ENCODE measurements at places on chromosomes 3 and 15.

DNA sequence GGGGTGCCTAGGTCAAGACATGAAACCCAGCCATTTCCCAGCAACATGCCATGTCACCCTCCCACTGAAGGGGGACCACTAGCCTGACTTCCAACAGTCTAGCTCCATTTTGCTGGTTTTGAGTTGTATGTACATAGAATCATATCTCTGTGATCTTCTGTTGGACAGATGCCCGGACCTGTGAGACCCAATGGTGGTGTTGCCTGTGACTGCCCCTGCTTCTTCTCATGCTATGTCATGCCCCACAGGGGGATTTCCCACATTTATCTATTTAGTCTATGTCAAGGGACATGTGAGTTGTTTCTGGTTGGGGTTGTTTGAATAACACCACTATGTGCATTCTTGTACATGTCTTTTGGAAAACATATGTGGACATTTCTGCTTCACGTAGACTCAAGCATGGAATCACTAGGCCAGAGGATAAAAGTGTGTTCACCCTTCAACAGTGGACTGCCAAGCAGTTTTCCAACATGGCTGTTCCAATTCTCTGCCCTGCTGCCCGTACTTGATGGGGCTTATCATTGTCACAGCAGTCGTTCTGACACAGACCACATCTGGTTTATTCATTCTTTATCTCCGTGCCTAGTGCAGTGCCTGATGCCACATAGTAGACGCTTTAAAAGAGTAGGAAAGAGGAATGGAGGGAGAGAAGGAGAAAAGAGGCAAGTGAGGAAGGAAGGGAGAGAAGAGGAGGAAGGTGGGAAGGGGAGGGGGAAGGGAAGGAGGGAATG lies 114.4 kb downstream of the TPRA1 start:
- peak; percentile 40 for DNase-seq

DNA sequence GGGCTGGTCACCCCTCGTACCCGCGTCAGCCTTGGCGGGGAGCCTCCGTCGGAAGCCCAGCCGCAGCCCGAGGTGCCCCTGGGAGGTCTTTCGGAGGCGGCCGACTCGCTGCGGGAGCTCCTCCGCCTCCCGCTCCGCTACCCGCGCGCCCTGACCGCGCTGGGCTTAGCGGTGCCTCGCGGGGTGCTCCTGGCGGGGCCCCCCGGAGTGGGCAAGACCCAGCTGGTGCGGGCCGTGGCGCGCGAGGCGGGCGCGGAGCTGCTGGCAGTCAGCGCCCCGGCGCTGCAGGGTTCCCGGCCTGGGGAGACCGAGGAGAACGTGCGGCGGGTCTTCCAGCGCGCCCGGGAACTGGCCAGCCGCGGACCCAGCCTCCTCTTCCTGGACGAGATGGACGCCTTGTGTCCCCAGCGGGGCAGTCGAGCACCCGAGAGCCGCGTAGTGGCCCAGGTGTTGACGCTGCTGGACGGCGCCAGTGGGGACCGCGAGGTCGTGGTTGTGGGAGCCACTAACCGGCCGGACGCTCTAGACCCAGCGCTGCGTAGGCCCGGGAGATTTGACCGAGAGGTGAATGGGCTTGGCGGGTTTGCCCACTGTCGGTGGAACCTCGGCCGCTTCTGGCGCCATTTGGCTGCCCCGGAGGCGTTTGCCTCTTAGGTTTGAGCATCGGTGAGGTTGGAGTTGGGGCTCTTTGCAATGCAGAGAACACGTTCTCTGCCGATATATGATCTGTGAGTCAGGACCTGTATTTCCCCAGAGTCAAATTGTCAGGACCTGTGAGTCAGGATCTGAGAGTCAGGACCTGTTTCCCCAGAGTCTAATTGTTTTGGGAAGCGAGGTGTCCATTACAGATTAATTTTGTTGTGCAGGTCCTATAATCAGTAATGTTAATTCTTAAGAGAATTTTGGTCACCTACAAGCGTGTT lies 24.9 kb upstream of the GATM start:
- peak; percentile 24 for DNase-seq

- no peak for DNase-seq
Observed at GRCh38 chr3:123067689-123068600, 1.1 kb downstream of the PDIA5 start.

- no peak for DNase-seq
Observed at GRCh38 chr3:37400945-37401344, 226.6 kb upstream of the LRRFIP2 start.

DNA sequence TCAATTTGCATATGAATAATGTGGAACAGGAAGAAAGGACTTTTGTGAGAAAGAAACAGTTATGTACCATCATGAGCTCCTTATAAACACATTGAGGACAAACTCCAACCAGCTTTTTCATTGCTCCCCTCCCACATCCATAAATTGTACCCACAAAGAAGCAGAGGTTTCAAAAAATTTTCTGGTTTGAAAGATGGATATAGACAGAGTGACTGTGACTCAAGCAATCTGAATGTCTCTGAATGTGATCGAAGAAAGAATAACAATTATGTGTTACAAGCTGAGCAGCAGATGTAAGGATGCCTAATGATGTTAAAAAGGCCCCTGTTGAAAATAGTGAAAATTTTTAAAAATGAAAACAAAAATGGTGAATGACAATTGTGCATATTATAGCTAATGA lies 127.4 kb downstream of the TFG start:
- no peak for DNase-seq

- DNase-seq: no peak
Observed at GRCh38 chr15:80588801-80589200, 106.3 kb upstream of the ABHD17C start.

GRCh38 chr3:45318689-45319088 lies 69.7 kb upstream of the LARS2 start:
- no peak for DNase-seq

DNA sequence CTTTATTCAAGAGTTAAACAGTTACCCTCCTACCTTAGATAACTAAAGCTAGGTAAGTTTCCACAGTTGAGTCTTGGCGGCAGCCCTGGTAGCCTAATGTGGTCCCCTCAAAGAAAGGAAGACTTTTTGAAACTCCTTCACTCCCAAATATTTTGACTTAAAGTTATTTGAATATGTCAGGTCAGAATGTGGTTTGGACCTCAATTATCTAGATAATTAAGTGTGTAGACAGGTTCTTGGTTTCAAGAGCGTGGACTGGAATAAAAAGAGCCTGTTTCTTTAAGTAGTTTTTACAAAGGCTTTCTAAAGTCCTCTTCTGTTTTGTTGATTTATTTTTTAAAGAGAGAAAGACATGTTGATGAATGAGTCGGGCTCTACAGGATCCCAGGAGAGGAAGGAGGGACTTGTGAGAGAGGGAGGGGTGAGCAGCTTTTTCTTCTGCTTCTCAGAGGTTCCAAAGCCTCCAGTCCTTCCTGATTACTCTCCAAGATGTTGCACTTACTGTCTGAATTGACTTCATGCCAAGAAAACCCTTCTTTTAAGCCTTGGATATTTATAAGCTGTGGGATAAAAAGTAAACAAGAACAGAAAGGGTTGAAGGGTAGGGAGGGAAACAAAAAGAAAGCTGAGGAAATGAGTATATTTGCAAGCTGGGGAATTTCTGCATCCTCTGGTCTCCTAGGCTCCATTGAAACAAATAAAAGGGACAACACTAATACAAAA lies 457.4 kb downstream of the IGSF11 start:
- no peak for DNase-seq

- no peak for DNase-seq
Observed at GRCh38 chr15:32774022-32774421, 56.2 kb downstream of the GREM1 start.

DNA sequence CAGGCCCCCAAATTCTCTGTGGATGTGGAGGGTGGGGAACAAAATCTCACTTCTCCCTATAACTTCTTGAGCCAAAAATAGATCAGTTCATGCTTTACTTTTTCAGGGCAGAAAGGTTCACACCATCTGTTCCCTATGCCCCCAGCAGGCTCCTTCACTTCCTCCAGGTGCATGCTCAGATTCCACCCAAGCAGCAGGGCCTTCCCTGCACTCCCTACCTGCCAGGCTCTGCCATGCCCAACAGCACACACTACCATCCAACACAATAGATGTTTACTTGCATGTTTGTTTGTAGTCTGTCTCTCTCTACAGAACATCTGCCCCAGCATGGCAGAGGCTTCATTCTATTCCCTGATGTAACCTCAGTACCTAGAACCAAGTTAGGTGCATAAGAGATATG lies 43.3 kb downstream of the GABRB3 start:
- no peak for DNase-seq

GRCh38 chr15:99449514-99449913 lies 116.3 kb upstream of the MEF2A start:
- DNase-seq: no peak

DNA sequence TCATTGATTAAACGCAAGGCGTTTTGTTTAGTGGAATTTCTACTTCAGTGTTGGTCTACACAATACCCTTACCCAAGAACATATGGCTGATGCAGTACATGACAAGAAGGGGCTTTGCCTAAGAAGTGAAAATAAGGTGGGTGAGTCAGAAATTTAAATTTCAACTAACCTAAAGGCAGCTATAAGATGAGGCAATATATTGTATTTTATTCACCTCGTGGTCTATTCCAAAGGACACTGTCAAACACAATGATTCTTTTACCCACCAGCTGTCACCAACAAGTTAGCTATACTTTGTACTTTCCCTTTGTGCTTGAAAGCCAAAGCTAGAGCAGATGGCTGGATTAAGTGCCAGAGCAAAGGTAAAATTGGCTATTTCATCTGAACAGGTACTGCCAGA lies 10.9 kb upstream of the SETMAR start:
- DNase-seq: no peak

DNA sequence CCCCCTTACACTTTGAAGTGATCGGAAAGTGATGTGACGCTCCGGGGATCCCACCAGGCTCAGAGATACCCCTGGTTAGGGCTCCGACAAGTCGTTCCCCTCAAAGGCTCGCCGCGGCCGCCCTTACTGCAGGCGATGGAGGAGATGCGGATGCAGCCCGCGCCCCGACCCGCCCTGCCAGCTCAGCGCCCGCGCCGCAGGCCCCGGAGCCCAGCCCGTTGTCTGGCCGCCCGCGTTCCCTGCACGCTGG lies 228 bp downstream of the GLT8D1 start:
- DNase-seq: no peak

DNA sequence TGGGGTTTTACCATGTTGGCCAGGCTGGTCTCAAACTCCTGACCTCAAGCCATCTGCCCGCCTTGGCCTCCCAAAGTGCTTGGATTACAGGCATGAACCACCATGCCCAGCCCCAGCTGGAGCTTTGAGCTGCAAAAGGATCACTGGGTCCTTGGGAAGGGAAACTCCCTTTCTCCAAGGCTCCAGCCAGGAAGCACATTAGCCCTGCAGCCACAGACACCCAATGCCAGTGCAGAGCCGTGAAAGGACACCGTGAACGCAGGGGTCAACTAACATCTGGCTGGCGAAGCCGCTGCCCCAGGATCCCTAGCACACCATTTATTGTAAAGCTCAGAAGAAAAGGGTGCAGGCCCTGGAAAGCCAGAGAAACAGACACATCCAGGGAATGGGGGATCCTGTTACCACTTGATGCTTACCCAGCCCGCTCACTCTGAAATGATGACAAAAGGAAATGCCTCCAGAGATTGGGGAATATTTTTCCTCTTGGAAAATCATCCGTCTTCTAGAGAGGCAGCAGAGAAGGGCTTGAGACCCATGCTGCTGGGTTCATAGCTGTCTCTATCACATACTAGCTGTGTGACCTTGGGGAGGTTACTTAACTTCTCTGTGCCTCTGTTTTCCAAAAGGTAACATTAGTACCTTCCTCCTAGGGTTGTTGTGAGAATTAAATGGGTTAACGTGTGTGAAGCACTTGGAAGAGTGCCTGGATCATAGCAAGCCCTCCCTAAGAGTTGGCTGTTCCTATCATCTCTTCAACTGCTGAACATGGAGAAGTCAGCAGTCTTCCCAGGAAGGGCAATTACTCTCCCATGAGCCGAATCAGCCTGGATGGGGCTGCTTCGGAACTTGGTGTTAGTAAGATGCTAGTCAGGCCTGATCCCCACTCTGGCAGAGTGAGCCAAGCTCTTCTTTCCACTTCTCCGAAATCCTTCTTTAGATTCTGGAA lies 40.8 kb downstream of the LMCD1 start:
- DNase-seq: no peak

DNA sequence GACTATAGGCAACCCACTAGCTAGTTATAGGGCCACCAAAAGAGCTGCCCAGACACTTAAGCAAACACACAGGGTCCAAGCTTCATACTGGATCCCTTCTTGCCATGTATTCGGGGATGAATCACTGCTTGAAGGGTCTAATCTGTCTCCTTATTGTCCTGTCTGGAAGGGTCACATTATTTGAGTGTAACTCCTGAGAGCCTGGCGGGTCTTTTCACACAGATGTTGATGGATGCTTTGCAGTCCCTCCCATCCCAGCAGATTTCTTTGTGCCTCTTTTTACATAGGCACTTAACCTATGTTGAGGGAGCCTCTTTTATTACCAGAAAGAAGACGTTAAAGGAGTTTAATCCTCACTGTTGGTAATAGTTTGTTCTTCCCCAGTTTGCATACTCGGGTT lies 56.6 kb downstream of the BBX start:
- DNase-seq: no peak

GRCh38 chr3:125069968-125070745 lies 14.4 kb upstream of the HEG1 start:
- no peak for DNase-seq

DNA sequence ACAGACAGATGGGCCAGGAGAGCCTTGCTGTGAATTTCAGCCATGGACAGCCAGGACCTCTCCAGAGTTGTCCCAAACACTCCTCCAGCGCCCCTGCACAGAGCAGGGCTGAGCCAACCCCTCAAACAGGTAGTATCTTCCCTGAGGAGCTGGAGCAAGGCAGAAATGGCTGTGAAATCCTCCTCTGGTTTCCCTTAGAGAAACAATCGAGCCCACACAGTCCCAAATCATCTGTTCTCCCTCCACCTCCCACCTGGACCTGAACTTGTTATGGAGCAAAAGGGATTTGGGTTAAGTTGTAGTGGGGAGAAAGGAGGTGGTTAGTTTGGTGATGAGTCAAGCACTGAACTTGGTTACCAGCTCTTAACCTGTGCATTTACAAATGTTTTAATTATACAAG lies 205.7 kb upstream of the BHLHE40 start:
- no peak for DNase-seq

GRCh38 chr3:116059421-116060096 lies 385.7 kb downstream of the LSAMP start:
- DNase-seq: no peak

DNA sequence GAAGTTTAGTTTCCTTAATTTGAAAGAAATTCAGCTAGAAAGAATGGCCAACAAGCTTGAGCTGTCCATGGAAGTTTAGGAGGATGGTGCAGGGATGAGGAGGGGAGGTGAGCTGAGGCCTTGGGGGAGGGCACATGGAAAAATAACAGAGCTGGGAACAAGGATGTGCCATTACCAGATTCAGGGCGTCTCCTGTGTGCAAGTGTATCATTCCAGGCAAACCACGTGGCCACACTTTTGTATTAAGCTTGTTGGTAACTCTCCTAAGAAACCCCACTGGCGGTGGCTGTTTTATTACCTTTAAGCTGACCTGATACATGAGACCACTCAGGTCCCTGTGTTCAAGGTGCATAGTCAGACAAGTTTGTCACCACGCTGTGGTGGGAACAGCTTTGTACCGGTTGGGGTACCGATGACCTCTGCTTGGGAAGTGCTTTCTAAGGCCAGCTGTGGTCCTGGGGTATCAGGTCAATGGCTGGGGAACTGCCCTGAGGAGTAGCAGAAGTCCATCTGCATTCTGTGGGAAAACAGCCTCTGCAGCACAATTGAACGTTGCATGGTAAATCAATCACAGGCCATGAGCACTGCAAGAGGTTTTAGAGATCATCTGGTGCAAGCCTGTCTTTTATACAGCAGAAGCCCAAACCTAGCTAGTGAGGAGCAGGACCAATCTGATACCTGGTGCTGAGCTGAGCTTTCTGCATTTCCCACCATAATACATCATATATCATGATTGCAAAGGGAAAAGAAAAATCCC lies 235.5 kb downstream of the THSD4 start:
- no peak for DNase-seq

- no peak for DNase-seq
Observed at GRCh38 chr3:184231671-184232070, 2.3 kb downstream of the VWA5B2 start.

All from hematopoietic multipotent progenitor cell treated with erythropoietin and hydrocortisone succinate and interleukin-3 and kit ligand, for 15 days (in vitro differentiated cells).